WTC11 (cell line): ENCODE measurements at places on chromosomes 12 and 14.

- H3K4me3 ChIP-seq: peak overlapping the region; percentile 95
- peaks cover 59% of the 10 kb centered on the region for H3K36me3 ChIP-seq
- peaks cover 18% of the 10 kb centered on the region for H3K4me1 ChIP-seq
- H3K27me3 ChIP-seq: no peaks in the 10 kb centered on the region
- DNase-seq: no peak
These were observed 3.5 kb downstream of the RSRC2 start for GRCh38 chr12:122523280-122523679.

DNA sequence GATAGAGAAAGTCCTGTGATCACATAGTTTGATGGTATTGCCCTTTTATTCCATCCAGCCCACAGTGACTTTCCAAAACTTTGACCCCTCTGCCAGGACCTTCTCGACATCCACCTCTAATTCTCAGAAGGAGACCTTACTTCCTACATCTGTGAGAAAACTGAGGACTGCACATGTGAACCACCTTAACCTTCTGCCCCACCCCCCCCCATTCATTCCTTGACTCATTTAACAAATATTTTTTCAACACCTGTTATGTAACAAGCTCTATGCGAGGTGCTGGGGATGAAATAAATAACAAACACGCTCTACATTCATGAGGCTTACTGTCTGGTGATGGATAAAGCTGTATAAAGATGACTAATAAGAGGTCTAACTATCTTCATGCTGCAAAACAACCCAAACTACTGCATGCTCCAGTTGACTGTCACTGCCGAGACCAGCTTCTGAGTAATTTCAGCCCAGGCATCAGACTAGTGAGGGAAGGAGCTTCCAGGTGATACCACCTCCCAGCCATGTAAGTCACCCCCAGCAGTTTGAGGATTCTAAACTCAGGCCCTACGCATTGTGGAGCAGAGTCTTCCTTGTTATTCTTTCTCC, 1.9 kb upstream of the HAL start:
- peaks cover 14% of the 10 kb centered on the region for H3K36me3 ChIP-seq
- H3K27me3 ChIP-seq: no peaks in the 10 kb centered on the region; the same call in 1 of the 2 replicates
- DNase-seq: no peak
- peaks cover 6% of the 10 kb centered on the region for H3K4me1 ChIP-seq

- H3K36me3 ChIP-seq: peaks cover 74% of the 10 kb centered on the region
- no peak overlapping the region for H3K4me3 ChIP-seq
- no peaks in the 10 kb centered on the region for H3K27me3 ChIP-seq
- DNase-seq: no peak
- H3K27ac ChIP-seq: peak overlapping the region; percentile 83
These were observed 13.8 kb downstream of the MGST1 start for GRCh38 chr12:16361142-16361783.

DNA sequence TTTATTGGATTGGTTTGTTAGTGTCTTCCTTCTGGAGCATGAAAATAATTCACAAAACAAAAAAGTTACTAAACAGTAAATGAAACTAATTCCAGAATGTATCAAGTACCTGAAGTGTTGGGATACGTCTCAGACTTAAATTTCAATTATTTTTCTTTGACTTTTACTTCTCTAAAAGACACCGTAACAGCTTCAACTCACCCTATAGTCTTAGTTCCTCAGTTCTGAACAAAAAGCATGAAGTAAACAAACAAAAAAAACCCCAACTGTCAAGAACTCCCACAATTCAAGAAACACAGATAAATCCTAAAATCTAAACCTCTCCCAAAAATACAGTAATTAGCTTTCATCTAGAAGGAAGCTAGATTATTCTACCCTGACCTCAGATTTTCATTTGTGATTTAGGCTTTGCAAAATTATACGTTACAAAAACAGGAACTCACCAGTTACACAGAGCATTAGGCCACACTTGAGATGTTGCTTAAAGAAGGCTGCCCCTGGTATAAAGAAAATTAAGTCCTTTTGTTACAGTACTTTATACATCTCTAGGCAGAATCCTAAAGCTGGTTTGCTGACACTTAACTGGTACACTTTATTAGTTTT, 10.2 kb downstream of the HEATR5A start:
- no peak overlapping the region for H3K4me3 ChIP-seq
- H3K27me3 ChIP-seq: no peaks in the 10 kb centered on the region
- no peaks in the 10 kb centered on the region for H3K36me3 ChIP-seq
- H3K27ac ChIP-seq: peak overlapping the region; percentile 9
- DNase-seq: no peak

GRCh38 chr12:106910202-106910601, 45.5 kb upstream of the TMEM263 start:
- no peak overlapping the region for H3K4me3 ChIP-seq
- H3K36me3 ChIP-seq: no peaks in the 10 kb centered on the region
- peaks cover 3% of the 10 kb centered on the region; the same call in 1 of the 2 replicates for H3K4me1 ChIP-seq
- H3K27ac ChIP-seq: no peak overlapping the region
- no peak for DNase-seq

DNA sequence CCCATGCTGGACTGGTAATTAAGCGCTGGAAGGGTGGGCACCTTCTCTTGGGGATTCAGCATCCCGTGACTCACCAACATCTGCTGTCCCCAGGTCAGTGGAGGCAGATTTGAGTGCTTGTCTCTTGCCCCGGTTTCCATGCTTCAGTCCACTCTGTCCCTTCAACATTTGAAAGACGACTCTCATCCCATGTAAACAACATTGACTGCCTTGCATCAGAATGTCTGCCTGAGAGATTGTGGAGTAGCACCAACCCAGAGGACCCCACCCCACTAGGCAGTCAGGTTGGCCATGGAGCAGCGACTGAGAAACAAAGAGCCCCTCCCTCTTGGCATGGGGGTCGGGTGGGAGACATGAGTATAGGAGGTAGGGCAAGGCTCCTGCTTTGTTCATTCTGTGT, 4.9 kb upstream of the STAC3 start:
- H3K4me1 ChIP-seq: peaks cover 3% of the 10 kb centered on the region
- peaks cover 12% of the 10 kb centered on the region for H3K36me3 ChIP-seq
- H3K27ac ChIP-seq: no peak overlapping the region
- H3K27me3 ChIP-seq: no peaks in the 10 kb centered on the region

DNA sequence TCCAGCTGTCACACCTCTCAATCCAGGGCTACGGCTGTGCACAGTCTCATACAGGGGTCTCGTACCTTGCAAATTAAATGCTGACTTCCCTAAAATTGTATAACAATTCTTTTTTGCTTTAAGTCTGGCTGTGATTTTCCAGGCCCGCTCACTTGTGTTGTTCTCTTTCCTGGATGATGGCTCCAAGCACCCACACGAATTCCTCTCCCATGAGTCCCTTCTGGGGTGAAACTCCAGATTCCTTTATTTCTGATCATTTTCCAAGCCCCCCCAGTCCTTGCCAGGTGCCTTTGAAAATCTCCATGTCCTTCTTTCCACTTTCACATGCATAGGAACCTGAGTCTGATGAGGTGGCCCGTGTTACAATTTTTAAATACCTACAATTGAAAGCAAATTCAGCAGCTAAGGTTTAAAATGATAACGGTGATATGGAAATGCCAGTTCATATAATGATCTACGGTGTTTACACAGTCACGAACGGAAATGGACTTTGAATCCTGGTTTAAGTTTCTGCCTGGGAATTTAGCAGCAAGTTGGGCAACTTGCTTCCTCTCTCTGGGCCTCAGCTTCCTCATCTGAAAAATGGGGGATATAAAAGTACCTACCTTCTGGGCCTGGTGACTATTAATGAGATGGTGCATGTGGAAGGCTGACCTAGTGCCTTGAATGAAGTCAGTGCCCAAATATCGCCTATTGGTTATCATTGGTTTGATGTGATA, 85.5 kb downstream of the STAB2 start:
- DNase-seq: no peak
- H3K27ac ChIP-seq: no peak overlapping the region
- peaks cover 42% of the 10 kb centered on the region for H3K4me1 ChIP-seq
- no peaks in the 10 kb centered on the region for H3K36me3 ChIP-seq
- H3K4me3 ChIP-seq: no peak overlapping the region

DNA sequence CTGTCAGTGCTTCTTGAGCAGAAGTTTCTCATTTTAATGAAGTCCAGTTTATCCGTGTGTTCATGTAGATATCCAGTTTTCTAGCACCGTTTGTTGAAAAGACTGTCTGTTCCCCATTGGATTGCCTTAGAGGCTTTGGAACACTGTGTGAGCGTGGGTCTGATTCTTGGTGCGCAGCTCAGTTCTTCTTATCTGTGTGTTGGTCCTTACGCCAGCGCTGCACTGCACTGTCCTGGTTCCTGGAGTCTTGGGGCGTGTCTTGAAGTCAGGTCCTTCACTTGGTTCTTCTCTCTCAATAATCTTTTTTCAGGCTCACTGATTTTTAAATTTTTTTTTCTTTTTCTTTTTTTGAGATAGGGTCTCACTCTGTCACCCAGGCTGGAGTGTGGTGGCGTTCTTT, 25.5 kb downstream of the EP400 start:
- DNase-seq: no peak
- H3K27me3 ChIP-seq: no peaks in the 10 kb centered on the region
- peaks cover 8% of the 10 kb centered on the region for H3K36me3 ChIP-seq
- H3K4me3 ChIP-seq: no peak overlapping the region

GRCh38 chr12:128600886-128601285, 222.9 kb downstream of the SLC15A4 start:
- H3K4me1 ChIP-seq: no peaks in the 10 kb centered on the region
- no peak overlapping the region for H3K4me3 ChIP-seq

- no peak for DNase-seq
- no peaks in the 10 kb centered on the region for H3K36me3 ChIP-seq
- no peak overlapping the region for H3K27ac ChIP-seq
- H3K4me3 ChIP-seq: no peak overlapping the region
These were observed 15.5 kb downstream of the ADGRD1 start for GRCh38 chr12:130969223-130969622.

DNA sequence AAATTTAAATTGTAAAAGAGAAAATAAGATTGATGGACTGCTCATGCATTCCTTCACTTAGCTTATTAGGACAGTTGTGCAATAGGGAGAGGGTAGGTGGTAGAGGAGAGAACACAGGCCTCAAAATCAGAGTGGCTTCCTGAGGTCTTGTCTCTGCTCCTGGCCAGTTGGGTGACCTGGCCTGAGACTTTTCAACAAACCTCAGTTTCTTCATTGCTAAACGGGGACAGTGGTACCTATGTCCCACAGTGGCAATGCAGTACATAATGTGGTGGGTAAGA, 2.6 kb downstream of the MAP3K12 start:
- peaks cover 59% of the 10 kb centered on the region for H3K4me1 ChIP-seq
- DNase-seq: no peak
- no peaks in the 10 kb centered on the region for H3K36me3 ChIP-seq
- H3K27ac ChIP-seq: no peak overlapping the region
- peak overlapping the region; percentile 10; the same call in 1 of the 2 replicates for H3K4me3 ChIP-seq

- no peak overlapping the region for H3K4me3 ChIP-seq
- no peaks in the 10 kb centered on the region for H3K36me3 ChIP-seq
- H3K4me1 ChIP-seq: no peaks in the 10 kb centered on the region
- no peaks in the 10 kb centered on the region for H3K27me3 ChIP-seq
- no peak for DNase-seq
- no peak overlapping the region for H3K27ac ChIP-seq
These were observed 159.6 kb downstream of the PLCZ1 start for GRCh38 chr12:18578191-18578590.

GRCh38 chr12:65608319-65608916, 215.9 kb upstream of the HMGA2 start:
- no peak for DNase-seq
- H3K36me3 ChIP-seq: peaks cover 5% of the 10 kb centered on the region
- H3K4me3 ChIP-seq: no peak overlapping the region
- no peaks in the 10 kb centered on the region for H3K27me3 ChIP-seq
- peaks cover 19% of the 10 kb centered on the region for H3K4me1 ChIP-seq
- H3K27ac ChIP-seq: no peak overlapping the region

DNA sequence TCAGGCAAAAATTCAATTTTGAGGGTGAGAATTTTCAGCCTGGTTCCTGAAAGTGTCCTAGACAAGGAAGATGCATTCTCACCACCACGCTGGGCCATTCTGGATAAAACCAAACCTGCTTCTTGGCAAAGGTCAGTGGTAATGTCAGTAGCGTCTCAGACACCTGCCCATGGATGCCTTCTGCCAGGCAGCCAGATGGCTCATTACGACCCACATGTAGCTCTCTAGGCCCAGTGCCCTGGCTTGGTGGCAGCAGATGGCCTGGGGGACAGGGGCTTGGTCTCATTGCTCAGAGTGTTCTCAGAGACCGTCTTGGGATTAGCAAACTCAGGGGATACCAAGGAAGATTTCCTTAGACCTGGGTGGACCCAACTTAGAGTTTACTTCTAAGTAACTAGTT, 105.1 kb downstream of the ARF6 start:
- no peaks in the 10 kb centered on the region for H3K36me3 ChIP-seq
- H3K4me1 ChIP-seq: peaks cover 40% of the 10 kb centered on the region
- no peak for DNase-seq
- no peak overlapping the region for H3K27ac ChIP-seq

DNA sequence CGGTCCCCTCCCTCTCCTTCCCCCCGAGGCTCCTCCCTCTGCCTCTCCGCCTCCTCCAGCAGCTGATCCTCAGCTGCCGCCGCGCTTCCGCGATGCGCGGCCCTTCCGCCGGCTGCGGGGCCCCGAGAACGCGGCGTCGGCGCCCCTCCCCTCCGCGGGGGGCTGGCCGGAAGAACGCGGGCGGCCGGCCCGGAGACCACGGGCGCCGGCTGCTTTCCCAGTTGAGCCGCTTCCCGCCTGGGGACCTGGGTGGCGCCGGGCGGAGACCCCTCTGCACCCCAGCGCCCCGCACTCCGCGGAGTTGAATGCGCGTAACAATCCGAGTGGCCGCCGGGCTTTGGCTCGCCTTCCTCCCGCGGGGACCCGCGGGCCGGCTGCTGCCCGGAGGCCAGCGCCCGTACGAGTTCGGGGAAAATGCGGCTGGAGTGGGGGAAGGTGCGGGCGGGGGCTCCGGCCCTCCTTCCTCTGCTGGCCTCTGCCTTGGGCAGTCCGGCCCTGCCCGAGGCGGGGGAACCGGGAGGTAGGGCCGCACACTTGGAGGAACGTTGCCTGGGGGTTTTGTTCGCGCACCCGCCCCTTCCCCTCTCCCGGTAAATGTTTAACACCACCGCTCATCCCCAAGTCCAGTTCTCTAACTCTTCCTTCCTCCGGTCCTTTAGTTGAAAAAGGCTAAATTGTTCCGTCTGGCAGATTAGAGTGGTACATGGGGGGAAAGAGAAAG, 393 bp upstream of the DCAF5 start:
- H3K27me3 ChIP-seq: peaks cover 14% of the 10 kb centered on the region
- peak overlapping the region; percentile 48; the same call in 1 of the 2 replicates for H3K27ac ChIP-seq
- H3K4me3 ChIP-seq: peak overlapping the region; percentile 92
- peak; percentile 45 for DNase-seq
- H3K4me1 ChIP-seq: peaks cover 28% of the 10 kb centered on the region

- H3K27me3 ChIP-seq: no peaks in the 10 kb centered on the region
- no peak for DNase-seq
- peaks cover 2% of the 10 kb centered on the region; the same call in 1 of the 2 replicates for H3K4me1 ChIP-seq
- no peaks in the 10 kb centered on the region for H3K36me3 ChIP-seq
- H3K4me3 ChIP-seq: no peak overlapping the region
These were observed 136.1 kb downstream of the PAPOLA start for GRCh38 chr14:96638041-96638855.
